ENCODE measurements at places on chromosomes 12 and 14.

GRCh38 chr12:130994821-130995375 lies 41.2 kb downstream of the ADGRD1 start:
- no peak for DNase-seq

GRCh38 chr14:92460916-92461579 lies 52.5 kb upstream of the RIN3 start:
- DNase-seq: no peak

DNA sequence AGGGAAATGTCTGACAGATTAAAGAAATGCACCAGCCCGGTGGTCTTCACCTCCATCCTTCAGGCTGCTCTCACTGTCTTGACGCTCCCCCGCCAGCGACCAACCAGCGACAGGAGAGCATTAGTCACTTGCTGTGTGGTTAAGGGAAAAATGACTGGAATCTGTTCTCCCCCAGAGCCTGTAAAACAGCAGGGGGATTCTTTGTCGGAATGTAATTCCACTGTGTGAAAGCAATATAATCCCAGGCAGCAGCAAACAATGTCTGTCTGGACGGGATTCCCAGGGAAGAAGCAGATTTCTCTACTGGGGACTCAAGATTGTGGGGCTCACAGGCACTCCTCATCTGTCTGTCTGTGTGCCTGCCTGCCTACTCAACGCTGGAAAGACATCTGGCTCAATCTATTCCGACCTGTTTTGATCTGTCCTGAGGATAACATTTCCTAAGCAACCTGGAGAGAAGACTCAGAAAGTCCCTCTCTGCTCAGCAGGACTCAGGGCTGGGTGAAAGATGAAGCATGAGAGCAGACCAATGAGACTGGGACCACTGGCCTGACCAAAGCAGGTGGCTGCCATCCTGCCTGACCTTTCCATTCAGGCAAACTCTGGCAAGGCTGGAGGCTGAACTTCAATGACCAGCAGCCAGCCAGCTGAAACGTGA lies 54.6 kb downstream of the NUAK1 start:
- no peak for DNase-seq

DNA sequence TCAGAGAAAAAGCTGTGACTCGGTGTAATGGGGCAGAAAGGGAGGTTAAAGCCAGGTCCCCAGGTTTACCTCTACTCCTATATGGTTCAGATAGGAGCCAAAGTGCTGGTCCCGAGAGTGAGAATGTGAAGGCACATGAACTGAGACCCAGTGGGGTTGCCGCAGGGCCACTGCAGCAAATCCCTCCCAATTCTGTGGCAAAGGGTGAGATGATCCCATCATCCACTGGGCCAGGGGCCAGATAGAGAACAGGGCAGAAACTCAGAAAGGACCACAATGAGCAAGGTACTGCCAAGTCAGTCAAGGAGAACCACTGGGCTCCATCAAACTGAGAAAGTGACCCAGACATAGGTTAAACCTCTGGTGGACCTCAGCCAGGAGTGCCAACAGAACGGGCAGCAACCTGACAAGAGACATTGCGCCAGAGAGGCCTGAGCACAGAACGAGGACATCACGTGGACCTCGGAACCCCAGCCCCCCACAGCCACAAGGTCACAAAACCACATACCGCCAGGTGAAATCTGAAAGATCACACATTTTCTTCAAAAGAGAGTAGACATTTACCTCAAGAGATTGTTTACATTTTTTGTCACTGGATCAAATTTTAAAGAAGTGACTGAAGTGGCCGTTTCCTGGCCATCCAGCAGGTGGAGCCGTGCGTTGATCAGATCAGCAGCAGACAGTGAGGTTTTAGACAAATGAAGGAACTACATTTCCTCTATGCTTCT lies 20.5 kb upstream of the ITPR2 start:
- DNase-seq: no peak

GRCh38 chr12:131239384-131240094 lies 285.8 kb downstream of the ADGRD1 start:
- DNase-seq: no peak

DNA sequence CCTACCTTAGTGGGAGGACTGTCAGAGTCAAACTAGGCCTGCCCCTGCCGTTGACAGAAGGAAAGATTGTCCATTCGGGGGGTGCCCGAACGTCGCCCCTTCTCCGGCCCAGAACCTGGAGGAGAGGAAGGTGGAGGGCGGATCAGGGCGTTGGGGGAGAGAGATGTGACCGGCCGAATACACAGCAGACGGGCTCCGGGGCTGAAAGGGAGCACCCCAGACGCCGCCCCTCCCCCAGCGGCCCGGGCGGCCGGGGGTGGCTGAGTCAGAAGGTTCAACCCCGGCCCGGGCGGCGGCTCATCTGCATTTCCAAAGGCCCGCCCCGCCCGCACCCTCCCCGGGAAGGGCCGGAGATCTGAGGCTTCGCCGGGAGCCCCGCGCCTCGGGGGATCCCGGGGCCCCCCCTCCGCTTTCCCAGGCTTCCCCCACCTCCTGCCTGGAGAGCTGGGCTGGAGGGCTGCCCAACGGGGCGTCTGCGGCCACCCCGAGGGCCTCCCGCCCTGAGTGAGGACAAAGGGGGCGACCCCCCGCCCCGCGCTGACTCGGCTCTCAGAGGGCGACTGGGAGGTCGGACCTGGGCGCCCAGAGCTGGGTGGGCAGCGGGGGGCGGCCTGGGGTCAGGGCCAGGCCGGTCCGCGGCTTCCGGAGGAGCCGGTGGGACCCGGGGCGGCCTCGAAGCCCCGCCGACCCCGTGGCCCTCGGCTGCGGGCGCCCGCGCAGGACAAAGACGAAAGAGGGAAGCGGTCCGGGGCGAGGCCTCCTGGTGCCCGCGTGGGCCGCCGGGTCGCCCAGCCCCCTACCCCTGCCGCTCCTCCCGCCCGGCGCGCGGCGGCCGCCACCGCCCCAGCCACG lies 3.7 kb upstream of the SETD1B start:
- peak; percentile 79 for DNase-seq

DNA sequence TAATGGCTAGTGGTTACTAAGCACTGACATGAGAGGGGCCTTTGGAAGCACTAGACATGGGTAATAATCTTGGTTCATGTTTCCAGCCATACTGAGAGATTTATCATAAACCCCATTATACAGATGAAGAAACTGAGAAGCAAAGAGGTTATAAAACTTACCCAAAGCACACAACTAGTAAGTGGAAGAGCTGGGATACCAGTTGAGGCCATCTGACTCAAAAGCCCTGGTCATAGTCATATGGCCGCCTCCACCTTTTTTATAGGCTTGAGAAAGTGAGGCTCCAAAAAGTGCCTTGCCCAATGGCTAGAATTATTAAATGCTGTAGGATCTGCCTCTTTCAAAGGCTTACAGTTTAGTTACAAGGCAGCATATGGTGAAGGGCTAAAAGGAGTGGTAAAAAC lies 944 bp downstream of the TXNRD1 start:
- DNase-seq: no peak

GRCh38 chr14:20707622-20708021 lies 19.1 kb downstream of the ANG start:
- no peak for DNase-seq

DNA sequence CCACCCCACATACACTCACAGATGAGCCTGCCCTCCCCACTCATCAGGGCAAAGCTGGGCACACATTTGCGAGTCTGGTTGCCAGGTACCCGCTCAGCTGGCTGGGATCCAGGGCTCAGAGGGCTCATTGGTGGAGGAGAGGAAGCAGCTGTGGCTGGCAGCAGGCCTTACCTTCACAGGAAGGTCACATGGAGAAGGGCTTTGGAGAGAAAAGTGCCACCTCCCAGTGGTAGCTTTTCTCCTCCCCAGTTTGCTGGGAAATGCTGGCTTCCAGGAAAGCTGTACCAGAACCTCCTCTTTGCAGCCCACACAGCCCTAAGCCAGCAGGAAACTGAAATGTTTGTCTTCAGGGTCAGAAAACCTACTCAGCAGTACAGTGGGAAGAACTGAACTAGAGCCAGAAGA lies 55.6 kb downstream of the LGMN start:
- no peak for DNase-seq

DNA sequence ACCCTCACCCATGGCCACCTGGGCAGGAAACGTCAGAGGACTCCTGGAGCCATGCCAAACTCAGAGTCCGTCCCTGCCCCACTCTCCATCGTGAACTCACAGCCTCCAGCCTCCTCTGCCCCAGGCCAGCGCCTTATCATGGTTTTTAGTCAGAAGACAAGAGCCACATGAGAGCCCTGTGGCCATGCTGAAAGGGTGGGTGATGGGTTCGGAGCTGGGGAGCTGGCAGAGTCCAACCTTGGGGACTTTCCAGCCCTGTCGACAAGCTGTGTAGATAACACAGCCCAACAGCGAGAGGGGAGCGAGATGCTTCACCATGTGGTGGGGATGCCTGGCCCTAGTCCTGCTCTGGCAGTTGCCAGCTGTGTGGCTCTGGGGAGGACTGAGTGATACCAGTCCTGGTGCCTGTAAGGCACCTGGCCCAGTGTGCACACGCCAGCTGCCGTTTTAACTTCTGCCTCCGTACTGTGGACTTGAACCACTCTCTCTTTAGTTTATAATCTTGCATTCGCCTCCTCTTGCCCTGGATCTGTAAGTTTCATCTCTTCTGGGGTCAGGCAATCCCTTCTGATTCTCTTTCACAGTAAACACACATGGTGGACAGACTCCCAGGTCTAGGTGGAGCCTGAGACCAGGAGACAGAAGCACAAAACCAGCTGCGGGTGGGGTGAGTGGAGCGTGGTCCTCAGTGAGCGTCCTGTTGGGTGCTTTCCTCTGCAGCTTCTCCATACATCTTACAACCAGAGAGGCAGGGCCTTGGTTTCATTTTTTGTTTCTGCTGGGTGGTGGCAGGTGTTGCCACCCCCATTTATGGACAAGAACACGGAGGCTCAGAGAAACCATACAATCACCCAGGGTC lies 55.3 kb downstream of the RIN3 start:
- DNase-seq: no peak

DNA sequence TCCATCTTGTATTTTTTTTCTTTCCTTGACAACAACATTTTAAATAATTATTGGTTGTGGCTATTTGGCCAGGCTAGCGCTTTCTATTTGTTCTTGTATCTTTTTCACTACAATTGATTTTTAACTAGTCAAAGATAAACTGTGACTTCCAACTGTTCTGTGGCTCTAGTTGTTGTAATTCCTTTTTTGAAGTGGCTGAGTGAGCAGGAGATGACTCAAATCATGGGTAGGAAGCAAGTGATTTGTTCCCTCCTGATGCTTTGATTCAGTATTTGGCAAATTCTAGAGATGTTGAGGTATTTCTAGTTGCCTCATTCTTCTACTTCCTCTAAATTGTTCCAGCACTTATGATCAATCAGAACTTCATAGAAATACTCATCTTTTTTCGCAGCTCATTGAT lies 633.5 kb downstream of the RERGL start:
- DNase-seq: no peak

DNA sequence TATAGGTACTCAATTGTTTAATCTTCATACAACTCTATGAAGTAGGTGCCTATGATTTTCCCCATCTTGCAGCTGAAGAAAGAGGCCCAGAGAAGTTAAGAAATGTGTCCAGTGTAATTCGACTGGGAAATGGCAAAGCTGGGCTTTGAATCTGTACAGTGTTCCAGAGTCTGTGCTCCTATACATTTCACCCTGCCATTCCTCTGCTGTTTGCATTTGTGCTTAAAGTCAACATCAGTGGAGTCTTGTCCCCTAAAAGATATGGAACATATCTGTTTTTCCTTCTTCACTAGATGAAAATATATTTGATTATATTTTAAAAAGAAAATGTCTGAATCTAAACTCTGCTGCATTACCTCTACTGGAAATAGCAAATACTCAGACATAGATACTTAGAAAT lies 88.6 kb downstream of the SEC23A start:
- no peak for DNase-seq

DNA sequence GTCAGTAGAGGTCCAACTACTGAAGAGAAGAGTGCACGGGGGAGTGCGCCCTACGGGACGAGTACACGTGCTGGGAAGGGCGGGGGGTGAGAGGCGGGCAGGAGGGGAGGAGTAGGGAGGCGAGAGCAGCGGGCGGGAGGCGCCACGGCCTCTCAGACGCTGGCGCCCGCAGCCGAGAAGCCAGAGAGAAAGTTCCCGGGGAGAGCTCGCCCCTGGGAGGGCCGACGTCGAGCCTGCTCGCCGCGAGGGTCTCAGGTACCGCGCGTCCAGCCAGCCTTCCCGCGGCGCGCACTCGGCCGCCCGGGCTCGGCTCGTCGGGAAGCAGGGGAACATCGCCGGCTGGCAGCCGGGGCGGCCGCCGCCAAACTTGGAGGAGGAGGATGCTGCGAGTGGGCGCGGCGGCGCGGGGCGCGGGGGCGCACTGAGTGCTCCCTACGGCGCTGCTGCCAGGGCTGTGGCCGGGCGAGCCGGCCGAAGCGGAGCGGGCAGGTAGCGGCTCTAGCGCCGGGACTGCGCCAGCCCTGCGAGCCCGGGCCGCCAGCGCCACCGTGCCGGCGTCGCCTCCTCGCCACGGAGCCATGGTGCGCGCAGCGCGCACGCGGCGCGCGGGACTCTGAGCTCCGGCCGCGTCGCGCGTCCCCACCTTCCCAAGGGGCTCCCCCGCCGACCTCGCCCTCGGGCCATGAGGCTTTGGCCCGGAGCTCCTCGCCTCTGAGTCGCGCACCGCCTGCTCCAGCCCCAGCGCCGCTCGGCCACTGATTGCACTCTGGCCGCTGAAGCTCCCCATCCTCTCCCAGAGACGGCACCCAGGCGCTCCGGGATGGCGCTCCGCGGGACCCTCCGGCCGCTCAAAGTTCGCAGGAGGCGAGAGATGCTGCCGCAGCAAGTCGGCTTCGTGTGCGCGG lies at the start of gene SLC24A4:
Gene SLC24A4 (plus strand): TSS at position 155 of the 905 bp plus-strand sequence. CDS start 666 bp downstream, at position 821.
- DNase-seq: no peak

DNA sequence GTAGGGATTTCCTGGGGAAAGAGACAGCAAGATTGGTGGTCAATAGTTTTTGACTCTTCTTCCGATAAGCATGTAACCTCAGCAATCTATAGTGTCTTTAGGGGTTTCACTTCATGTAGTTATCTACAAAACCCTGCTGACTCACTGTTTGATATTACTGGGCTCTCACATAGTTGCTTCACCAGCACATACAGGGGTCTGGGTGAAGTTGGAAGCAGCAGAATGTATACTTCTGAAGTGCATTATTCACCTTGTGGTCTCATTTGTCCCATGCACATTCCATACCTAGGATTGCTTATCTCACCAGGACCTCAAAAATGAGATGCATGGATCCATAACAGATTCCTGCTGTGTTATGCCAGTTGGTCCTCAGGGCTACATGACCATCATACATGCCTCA lies 280.0 kb downstream of the LRIG3 start:
- no peak for DNase-seq

- DNase-seq: no peak
These were observed 31.9 kb downstream of the NT5DC3 start for GRCh38 chr12:103809154-103809553.

DNA sequence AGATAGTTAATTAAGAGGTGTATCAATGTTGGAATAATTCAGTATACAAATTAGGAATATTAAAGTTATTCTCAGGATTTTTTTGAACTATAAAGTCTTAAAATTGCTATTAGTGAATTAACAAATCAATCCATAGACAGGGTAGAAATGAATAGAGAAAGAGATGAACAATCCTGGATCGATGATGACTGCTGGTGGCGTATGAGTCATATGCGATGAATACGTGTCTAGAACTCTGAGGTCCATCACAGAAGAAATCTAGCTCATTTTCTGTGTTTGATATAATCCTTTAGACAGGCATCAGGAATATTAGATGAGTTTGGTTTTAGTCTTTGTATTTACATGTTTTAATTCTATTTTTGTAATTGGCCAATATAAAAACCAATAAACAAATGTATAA lies 85.4 kb upstream of the RTL1 start:
- DNase-seq: no peak

All from AG09319 (cell line).